Peyer's patch (tissue), 4 donors: ENCODE measurements at places on chromosomes 4 and X.

DNA sequence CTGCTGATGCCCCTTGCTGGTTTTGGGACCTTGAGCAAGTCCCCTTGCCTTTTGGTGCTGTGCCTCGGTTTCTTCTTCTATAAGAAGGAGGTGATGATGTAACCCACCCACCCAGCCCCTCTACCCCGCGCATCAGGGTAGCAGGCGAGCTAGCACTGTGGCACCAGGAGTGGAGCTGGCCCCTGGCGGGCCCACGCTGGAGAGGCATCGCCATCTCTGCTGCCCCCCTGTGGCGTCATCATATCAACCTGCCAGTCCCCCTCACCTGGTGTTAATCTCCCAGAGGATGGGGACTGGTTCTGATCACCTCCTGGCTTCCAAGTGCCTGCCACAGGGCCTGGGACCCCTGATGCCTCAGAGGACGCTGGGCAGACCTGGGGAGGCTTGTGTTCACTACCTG lies 6.3 kb upstream of the SORCS2 start:
- no peaks in the 10 kb centered on the region for H3K27me3 ChIP-seq
- H3K4me3 ChIP-seq = no peak overlapping the region
- no peaks in the 10 kb centered on the region for H3K4me1 ChIP-seq
- DNase-seq = peak; percentile 47
- H3K36me3 ChIP-seq = no peaks in the 10 kb centered on the region
- H3K27ac ChIP-seq = no peak overlapping the region

- H3K27me3 ChIP-seq = no peaks in the 10 kb centered on the region
- no peaks in the 10 kb centered on the region for H3K4me1 ChIP-seq
- H3K36me3 ChIP-seq = no peaks in the 10 kb centered on the region
- no peak overlapping the region for H3K27ac ChIP-seq
- H3K4me3 ChIP-seq = no peak overlapping the region
- no peak for DNase-seq
Observed at GRCh38 chrX:68343551-68343950, 89.7 kb downstream of the OPHN1 start.

- DNase-seq = no peak
- no peaks in the 10 kb centered on the region for H3K4me1 ChIP-seq
- no peaks in the 10 kb centered on the region for H3K27me3 ChIP-seq
- no peak overlapping the region for H3K4me3 ChIP-seq
- H3K27ac ChIP-seq = no peak overlapping the region
Observed at GRCh38 chr4:179165000-179165738, 1722.9 kb upstream of the AGA start.

DNA sequence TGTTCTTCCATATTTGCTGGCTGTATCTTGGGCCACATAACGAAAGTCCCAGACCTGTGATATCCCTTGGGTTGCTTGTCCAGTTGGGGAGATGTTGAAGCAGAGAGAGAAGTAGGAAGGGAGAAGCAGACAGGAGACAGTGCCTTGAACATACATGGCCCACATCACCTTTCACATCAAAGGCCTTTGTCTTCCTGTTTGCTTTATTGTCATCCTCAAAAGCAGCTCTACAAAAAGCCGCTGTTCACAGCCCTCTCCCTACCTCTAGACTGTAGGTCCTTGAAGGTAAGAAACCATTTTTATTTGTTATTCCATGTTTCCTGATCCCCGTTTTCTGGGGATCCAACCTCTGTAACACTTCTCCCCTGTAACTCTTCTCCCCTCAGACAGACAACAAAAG lies 14.9 kb downstream of the USP26 start:
- H3K27me3 ChIP-seq = no peaks in the 10 kb centered on the region
- no peak overlapping the region for H3K4me3 ChIP-seq
- DNase-seq = no peak
- H3K4me1 ChIP-seq = no peaks in the 10 kb centered on the region
- no peak overlapping the region for H3K27ac ChIP-seq

DNA sequence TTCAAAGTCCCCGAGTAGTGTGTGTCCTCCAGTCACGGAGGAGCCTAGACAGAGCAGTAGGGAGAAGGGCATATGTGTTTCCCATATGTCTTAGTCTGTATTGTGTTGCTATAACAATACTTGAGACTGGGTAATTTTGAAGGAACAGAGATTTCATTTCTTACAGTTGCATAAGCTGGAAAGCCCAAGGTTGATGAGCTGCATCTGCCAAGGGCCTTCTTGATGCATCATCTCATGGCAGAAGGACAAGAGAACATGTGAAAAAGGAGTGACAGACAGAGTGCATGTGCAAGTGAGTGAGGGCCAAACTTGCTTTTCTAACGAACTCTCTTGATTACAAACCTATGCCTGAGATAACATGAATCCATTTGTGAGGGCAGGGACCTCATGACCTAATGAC lies 243.4 kb downstream of the ARHGAP10 start:
- H3K4me1 ChIP-seq = no peaks in the 10 kb centered on the region
- no peak for DNase-seq
- H3K27me3 ChIP-seq = no peaks in the 10 kb centered on the region
- no peak overlapping the region for H3K4me3 ChIP-seq

DNA sequence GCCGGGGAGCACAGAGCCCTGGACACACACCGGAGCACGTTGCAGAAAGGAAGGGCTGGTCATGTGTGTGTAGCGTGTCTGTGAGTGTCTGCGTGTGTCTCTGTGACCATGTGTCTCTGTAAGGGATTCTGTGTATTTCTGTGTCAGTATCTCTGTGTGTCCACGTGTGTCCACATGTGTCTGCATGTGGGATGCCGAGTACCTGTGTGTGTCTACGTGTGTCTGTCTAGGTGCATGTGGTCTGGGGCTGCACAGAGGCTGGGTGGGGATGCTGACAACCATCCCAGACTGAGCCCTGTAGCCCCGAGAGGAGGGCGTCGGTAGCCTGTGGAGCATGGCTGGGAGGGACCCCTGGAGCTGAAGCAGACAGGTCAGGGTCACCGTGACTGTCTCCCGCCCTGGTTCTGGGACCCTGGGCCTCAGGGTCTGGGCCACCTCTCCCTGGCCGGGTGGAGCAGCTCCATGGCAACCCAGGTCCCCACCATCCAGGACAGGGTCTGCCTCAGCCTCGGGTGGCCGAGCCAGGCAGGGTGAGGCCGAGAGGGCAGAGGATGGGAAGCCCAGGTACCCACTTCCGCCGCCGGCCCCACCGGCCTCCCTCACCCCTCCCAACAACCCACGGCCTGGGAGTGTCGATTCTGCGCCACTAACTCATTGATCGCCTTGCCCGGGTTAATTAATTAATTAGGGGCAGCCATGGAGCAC lies 122.7 kb downstream of the FAM53A start:
- H3K36me3 ChIP-seq = no peaks in the 10 kb centered on the region
- H3K4me3 ChIP-seq = no peak overlapping the region
- no peak for DNase-seq

- H3K27ac ChIP-seq = no peak overlapping the region
- no peaks in the 10 kb centered on the region for H3K4me1 ChIP-seq
- no peaks in the 10 kb centered on the region for H3K27me3 ChIP-seq
Observed at GRCh38 chrX:150038315-150038714, 100.0 kb upstream of the EOLA2 start.

DNA sequence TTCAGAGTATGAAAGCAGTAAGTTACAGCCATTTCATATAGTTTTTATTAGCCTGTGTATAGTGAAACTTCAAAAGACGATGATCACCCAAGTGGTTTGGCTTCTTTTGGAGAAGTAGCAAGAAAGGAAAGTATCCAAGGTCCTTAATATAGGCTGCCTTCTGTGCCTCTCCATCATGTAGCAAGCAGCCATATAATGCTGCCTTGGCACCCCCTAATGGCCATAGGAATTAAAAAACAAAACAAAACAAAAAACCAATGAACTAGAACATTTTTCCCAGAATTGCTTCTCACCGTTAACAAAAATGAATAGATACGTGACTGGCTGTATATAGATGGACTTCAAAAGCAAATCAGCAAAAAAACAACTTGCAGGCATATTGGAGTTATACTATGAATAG lies 18.9 kb downstream of the LAMP2 start:
- H3K4me3 ChIP-seq = no peak overlapping the region
- H3K27ac ChIP-seq = no peak overlapping the region
- H3K4me1 ChIP-seq = no peaks in the 10 kb centered on the region
- H3K27me3 ChIP-seq = no peaks in the 10 kb centered on the region

DNA sequence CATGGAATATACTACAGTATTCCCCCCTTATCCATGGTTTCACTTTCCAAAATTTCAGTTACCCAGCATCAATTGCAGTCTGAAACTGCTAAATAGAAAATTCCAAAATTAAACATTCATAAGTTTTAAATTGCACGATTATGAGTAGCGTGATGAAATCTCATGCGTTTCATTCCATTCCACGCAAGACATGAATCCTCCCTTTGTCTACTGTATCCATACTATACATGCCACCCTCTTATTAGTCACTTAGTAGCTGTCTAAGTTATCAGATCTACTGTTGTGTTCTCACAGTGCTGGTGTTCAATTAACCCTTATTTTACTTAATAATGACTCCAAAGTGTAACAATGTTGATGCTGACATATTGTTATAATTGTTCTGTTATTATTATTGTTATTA lies 261.2 kb upstream of the NDST4 start:
- H3K27me3 ChIP-seq = no peaks in the 10 kb centered on the region
- no peaks in the 10 kb centered on the region for H3K36me3 ChIP-seq
- no peak overlapping the region for H3K27ac ChIP-seq
- no peaks in the 10 kb centered on the region for H3K4me1 ChIP-seq
- no peak for DNase-seq

GRCh38 chrX:99495453-99495852 lies 914.6 kb downstream of the PCDH19 start:
- H3K27me3 ChIP-seq = no peaks in the 10 kb centered on the region
- no peaks in the 10 kb centered on the region for H3K4me1 ChIP-seq
- H3K27ac ChIP-seq = no peak overlapping the region
- H3K36me3 ChIP-seq = no peaks in the 10 kb centered on the region
- DNase-seq = no peak
- H3K4me3 ChIP-seq = no peak overlapping the region

DNA sequence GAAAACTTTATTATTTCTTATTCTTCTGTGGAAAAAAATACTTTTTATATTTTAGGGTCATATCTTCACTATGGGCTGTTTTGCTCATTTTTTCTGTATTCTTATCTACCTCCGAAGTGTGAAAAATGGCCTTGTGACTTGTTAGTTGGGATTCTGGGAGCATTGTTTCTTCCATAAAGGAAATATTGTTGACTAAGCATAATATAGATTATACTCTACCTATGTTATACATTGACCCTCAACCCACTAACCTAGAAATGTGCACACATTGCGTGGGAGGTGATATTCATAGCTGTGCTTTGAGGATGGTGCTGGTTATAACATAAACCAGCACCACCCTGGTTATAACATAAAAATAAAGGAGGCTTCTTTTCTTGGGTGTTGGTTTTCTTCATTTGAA lies 259.2 kb upstream of the AADAT start:
- H3K4me1 ChIP-seq = no peaks in the 10 kb centered on the region
- DNase-seq = no peak
- no peak overlapping the region for H3K4me3 ChIP-seq
- H3K27ac ChIP-seq = no peak overlapping the region

GRCh38 chr4:88457307-88458103 lies 586 bp downstream of the HERC5 start:
- H3K4me3 ChIP-seq = peak overlapping the region; percentile 68
- H3K4me1 ChIP-seq = no peaks in the 10 kb centered on the region
- DNase-seq = no peak
- H3K36me3 ChIP-seq = no peaks in the 10 kb centered on the region

GRCh38 chrX:117053260-117053659 lies 590.5 kb upstream of the CT83 start:
- H3K36me3 ChIP-seq = no peaks in the 10 kb centered on the region
- H3K4me3 ChIP-seq = no peak overlapping the region
- H3K4me1 ChIP-seq = no peaks in the 10 kb centered on the region
- no peak for DNase-seq

- no peaks in the 10 kb centered on the region for H3K36me3 ChIP-seq
- no peaks in the 10 kb centered on the region for H3K27me3 ChIP-seq
- H3K4me3 ChIP-seq = peak overlapping the region; percentile 41
- no peak for DNase-seq
- H3K4me1 ChIP-seq = no peaks in the 10 kb centered on the region
- peak overlapping the region; percentile 43 for H3K27ac ChIP-seq
Observed at GRCh38 chrX:71198066-71198465, 25.0 kb upstream of the GJB1 start.

GRCh38 chrX:1336331-1336943 lies at the start of gene IL3RA:
IL3RA (plus strand) TSS chrX:1336785; CDS start chrX:1341766, 4,981 bp downstream.
- DNase-seq = no peak
- H3K4me1 ChIP-seq = peaks cover 9% of the 10 kb centered on the region
- H3K4me3 ChIP-seq = peak within 1 kb of the TSS; percentile 50

DNA sequence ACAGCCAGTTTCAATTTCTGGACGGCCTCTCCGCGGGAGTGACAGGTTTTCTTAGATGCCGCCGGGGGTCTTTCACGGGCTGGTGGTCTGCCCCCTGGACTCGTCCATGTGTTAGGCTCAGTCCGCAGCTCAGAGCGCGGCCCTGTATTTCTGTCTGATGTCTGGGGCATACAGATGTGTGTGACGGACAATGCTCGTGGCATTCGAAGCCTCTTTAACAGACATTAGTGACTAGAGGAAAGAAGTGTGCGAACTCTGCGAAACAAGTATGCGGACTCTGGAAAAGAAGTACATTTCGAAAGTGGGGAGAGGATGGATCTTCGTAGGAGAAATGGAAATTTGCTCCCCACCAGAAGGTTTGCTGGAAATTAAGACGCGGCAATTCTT lies 793 bp upstream of the DCUN1D4 start:
- H3K27me3 ChIP-seq = no peaks in the 10 kb centered on the region
- no peaks in the 10 kb centered on the region for H3K36me3 ChIP-seq
- peak; percentile 20 for DNase-seq

DNA sequence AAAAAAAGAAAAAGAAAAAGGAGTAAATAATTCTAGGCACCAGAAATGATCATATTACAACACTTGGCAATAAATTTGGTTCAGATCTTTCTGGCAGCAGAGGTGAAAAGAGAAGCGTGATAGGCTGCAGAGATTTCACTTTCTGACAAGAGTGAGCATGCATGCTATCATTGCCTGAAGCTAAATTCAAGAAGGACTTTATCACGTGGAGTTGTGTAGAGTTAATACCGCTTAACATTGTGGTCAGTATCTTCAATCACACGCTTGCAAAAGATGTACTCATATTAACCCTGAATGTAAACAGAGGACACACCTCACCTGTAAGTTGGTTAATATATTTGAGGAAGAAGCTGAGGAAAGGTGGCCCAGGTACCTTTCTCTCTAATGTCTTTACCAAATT lies 31.4 kb upstream of the RBPJ start:
- no peaks in the 10 kb centered on the region for H3K36me3 ChIP-seq
- no peaks in the 10 kb centered on the region for H3K4me1 ChIP-seq
- no peaks in the 10 kb centered on the region for H3K27me3 ChIP-seq
- no peak overlapping the region for H3K27ac ChIP-seq
- H3K4me3 ChIP-seq = no peak overlapping the region

GRCh38 chr4:34732176-34732950 lies 1512.0 kb downstream of the ARAP2 start:
- no peak for DNase-seq
- H3K27me3 ChIP-seq = no peaks in the 10 kb centered on the region
- no peaks in the 10 kb centered on the region for H3K4me1 ChIP-seq
- H3K27ac ChIP-seq = no peak overlapping the region
- no peaks in the 10 kb centered on the region for H3K36me3 ChIP-seq
- no peak overlapping the region for H3K4me3 ChIP-seq

GRCh38 chrX:69031971-69032391 lies 133.3 kb downstream of the PJA1 start:
- H3K36me3 ChIP-seq = no peaks in the 10 kb centered on the region
- no peak overlapping the region for H3K27ac ChIP-seq
- H3K4me3 ChIP-seq = no peak overlapping the region
- DNase-seq = no peak
